Stimulated activated CD8-positive, alpha-beta memory T cell treated with anti-CD3 and anti-CD28 coated beads, Interleukin-4, amount 100 ng/mL, for 24 hours (primary cell): ENCODE measurements at places on chromosomes 7 and 10.

DNA sequence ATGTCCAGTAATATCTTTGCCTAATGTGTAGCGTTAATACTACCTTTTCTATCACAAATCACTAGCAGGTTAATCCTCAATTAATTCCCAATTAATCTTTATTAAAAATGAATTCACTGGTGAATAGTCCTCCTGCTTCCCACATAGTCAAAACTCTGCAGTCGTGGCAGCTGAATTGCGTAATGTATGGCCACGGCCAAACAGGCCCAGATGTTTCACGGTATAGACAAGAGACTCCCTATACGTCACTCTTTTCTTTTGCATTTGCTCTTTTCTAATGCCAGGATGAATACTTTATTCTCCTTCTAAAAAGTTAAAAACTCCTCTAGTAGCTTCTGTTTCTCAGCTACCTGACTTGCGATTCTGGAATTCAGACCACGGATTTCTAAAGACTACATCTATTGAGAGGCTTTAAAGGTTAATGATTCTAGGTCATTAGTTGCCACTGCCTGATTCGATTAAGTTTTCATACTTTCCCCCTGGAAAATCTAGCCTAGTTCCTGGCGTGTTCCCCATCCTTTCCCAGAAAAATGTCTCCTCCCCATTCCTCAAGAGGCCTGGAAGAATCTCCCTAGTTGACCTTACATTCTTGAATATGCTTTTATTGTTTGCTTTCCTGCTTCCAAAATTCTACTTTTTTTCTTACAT, 16.9 kb downstream of the MEOX2 start:
- no peak for DNase-seq

DNA sequence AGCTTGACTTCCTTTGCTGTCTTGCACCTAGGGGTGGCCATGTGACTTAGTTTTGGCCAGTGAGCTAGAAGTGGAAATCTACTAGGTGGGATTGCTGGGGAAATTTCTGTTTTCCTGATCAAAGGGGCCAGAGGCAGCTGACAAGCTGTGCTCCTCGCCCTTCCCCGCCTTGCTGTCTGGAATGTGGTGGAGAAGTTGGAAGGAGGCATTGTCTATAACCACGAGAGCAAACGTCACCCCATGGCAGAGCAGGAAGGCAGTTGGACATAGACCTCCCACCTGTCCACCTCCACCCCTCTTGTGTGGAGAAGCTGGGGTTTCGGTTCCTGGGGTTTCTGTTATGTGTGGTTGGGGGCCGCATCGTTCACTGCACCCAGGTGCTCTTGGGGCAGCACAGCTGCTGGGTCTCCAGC, 7.3 kb downstream of the SFRP5 start:
- DNase-seq: no peak

DNA sequence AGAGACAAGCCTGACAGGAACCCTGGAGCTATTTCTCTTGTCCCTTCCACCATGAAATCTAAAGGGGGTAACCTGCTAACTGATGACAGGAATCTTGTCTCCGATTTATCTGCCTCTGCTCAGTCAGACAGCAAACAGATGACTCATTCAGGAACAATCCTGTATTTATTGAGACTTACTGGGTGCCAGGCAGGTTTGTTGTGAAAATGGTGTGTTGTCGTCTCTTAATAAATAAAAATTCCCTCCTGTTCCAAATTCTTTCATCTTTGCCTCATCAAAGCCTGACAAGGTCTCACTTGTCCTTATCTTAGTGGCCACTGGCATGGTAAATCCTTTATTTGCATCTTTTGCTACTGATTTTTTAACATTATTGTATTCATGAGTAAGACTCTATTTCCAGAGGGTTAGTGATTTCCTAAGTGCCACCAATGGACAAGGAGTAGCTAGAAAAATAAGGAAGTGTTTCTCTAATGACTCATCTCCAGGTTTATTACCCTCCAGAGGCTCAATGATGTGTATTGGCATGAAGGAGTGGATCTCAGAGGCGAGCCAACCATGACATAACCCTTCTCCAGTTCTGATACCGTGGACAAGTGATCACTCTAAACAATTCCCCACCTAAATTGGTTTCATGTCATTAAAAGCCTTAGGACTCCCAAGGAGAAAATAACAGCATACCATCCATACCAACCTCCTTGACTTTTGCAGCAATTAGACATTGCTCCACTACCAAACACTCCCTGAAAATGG, 724.0 kb downstream of the GRID1 start:
- no peak for DNase-seq

DNA sequence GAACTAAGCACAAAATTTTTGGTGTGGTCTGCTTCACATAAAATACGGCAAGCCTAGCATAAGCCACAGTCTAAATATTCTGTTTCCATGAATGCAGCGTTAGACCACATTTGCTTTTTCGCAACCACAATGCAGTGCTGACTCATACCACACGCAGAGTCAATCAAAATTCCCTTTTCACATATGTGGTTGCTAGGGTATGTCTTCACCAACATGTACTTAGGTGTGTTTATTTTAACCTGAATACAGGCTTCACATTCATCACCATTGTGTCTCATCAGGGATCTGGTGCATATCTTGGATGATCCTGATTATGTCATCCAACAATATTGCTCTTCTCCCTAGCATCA, 90.8 kb downstream of the CHN2 start:
- peak; percentile 22 for DNase-seq

DNA sequence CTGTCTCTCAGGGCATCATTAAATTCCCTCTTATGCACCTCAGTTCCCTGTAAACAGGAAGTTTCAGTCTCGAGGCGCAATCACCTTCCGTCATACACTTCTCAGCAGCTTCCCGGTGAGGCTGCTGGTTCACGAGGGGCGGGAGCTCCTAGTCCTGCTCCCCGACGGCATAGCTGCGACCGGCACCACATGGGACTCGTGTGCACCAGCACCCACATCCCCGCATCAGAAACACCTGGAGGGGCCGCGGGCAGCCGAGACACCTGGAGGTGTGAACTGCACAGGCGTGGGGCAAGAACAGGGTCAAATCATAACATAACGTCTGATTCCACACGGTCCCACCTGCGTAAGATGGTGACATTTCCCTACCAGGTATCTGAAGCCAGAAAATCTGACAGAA, 52.7 kb downstream of the DIP2C start:
- DNase-seq: no peak

- DNase-seq: no peak
Observed at GRCh38 chr7:143507094-143507518, 29.4 kb downstream of the TAS2R41 start.

GRCh38 chr10:33093362-33093761, 135.3 kb upstream of the ITGB1 start:
- no peak for DNase-seq
